ENCODE measurements at places on chromosomes 7 and 10.

GRCh38 chr10:60974463-60975149 lies 30.6 kb upstream of the RHOBTB1 start:
- no peak for DNase-seq

DNA sequence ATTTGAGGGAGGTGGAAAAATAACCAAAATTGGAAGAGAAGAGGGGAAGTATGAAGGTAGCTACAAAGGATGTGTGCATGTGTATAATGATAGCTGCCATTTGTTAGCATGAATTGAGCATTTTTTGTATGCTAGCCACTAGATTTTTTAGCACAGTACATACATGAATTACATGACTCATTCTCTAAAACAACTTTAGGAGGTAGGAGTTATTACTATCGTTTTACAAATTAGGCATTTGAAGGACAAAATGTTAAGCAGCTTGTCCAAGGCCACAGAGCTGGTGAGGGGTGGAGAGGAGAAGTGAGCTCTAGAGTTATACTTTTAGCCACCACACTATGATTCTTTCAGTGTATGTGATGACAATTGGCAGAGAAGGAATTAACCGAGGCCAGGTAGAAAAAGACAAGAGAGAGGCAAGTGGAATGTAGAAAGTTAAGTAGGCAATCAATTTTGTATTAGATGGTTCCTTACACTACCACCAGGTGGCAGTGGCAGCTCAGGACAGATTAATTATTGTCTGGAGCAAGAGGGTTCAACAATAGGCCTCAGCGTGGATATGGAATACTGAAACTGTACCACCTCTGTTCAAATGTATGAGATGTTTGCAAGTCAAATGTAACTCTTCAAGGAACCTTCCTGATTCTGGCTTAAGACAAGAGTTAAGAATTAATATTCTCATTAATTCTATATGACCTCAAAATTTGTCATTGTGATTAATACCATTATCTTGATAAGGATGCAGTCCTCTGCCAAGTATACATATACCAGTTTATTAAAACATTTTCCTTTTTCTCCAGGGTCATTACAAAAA lies 128.0 kb downstream of the MBL2 start:
- DNase-seq: no peak

DNA sequence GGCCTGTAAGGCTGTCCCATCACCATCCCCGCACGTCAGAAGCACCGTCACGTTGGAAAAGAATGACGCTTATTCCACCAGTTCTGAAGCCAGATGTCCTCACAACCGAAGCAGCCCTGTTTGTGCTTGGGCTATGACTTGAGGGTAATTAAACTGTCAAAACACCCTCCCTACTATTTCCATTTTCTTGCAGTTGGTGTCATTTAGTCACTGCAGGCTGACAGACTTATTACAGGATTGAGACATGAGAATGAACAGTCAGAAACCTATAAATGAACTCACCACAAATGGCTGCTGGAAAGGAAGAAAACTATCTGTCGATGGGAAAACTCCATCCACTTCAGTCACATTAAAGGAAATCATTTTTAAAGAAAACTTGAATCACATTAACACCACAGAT lies 85.3 kb downstream of the VOPP1 start:
- no peak for DNase-seq

DNA sequence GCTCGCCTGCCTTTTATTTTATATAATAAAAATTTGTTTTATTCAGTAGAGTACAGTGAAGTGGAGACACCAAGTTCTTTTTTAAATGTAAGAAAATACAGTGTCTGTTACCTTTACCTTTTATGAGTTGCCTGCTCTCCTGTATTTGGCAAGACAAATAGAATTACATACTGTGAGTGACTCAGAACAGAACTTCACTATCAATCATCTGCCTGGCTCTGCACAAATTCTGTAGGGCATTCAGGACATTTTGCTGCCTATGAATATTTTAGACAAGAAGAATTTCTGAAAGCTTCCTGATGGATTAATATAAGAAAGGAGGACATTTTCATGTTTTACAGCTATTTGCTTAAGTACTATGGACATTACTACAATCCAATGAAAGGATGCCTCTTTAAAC lies 135.4 kb upstream of the PHF14 start:
- DNase-seq: no peak

DNA sequence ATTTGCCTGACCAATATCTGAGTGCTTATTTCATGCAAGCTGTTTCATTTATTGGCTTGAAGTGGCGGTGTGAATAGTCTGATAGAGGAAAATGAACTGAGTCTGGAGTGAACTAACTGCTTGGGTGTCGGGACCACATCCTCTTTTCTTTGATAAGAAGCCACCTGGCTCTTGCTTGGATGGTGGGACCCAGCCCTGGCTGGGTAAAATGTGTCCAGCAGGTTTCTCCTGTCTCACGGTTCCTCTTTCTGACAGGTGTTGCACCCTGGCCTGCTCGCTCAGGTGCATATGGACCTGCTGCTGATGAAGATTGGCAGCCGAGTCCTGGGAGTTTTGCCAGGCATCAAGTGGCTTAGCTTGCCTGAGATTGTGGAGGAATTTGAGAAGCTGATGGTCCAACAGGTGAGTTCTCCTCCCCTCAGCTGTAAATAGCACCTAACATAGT lies 1.6 kb downstream of the ADCK2 start:
- DNase-seq: no peak

Data from activated gamma-delta T cell (primary cell).